ENCODE measurements at places on chromosomes 7 and 10. TPM values are rescaled to one million over a fixed set of nuclear protein-coding genes. Genes with fewer than 3 reads are reported as not detected.

DNA sequence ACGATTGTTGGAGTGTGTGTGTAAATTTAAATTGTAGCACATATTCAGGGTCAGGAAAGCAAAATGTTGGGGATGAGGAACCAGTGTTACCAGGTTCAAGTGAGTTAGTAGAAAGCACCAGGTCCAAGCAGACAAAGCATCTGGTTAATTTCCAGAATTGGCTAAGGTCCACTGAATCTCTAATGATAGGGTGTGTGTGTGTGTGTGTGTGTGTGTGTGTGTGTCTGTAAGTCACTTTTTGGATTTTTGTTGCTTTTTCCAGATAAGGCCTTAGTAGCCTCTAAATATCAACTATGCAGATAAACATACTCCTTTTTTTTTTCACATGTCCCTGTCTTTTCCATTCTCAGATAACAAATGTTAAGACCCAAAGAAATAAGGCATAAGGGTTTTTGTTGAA is 36.6 kb upstream of the FMC1 start:
- H3K36me3 ChIP-seq = peaks cover 6% of the 10 kb centered on the region
- no peak overlapping the region for H3K4me3 ChIP-seq
- H3K27ac ChIP-seq = no peak overlapping the region
- H3K4me1 ChIP-seq = no peaks in the 10 kb centered on the region
- no peaks in the 10 kb centered on the region for H3K27me3 ChIP-seq

- H3K27me3 ChIP-seq = no peaks in the 10 kb centered on the region
- H3K27ac ChIP-seq = no peak overlapping the region
- H3K4me3 ChIP-seq = no peak overlapping the region
Observed at GRCh38 chr10:91191584-91191919, 28.9 kb upstream of the PCGF5 start.

DNA sequence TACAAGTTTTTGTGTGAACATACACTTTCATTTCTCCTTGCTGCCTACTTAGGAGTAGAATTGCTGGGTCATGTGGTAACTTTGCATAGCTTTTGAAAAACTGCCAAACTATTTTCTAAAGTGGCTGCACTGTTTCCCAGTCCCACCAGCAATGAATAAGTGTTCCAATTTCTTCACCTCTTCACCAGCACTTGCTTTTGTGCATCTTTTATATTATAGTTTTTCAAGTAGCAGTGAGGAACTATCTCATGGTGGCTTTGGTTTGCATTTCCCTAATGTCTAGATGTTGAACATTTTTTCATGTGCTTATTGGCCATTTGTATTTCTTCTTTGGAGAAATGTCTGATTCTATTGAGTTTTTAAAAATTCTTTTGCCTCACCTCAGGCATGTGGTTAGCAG is 229.9 kb upstream of the TCF7L2 start:
- H3K27ac ChIP-seq = no peak overlapping the region
- H3K4me1 ChIP-seq = peaks cover 24% of the 10 kb centered on the region
- no peaks in the 10 kb centered on the region for H3K27me3 ChIP-seq
- H3K36me3 ChIP-seq = peaks cover 5% of the 10 kb centered on the region
- no peak for DNase-seq

DNA sequence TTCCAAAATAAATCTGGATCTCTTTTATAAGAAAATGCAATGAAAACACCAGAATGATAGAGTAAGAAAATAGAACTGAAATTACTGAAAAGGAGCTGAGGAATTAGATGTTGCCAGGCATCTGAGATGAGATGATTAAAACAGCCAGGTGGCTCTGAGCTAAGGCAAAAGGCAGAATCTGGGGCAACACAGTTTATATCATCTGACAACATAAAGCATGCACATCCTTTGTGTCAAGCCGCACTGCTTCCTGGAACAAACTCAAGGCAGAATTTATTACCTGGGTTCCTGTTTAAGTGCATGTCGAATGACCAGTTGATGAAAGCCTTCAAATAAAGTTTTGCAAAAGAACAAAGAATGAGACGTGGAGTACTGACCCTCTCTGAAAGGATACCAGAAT is 247.0 kb downstream of the SNX10 start:
- peaks cover 4% of the 10 kb centered on the region for H3K27me3 ChIP-seq
- no peak for DNase-seq
- H3K4me1 ChIP-seq = peaks cover 45% of the 10 kb centered on the region
- no peak overlapping the region for H3K4me3 ChIP-seq

DNA sequence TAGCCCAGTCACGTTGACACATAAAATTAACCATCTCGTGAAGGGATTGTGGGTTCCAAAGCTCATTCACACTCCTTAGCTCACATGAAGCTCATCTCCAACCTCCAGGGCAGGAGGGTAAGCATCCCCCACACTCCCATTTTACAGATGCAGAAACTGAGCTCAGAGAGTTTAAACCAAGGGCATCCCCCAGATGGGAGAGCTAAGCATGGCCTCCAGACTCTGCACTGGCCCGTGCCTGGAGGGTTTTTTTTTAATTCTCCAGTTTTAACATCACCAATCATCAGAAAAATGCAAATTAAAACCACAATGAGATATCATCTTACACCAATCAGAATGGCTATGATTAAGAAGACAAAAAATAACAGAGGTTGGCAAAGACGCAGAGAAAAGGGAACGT is 53.3 kb upstream of the TCF7L2 start:
- peaks cover 8% of the 10 kb centered on the region for H3K4me1 ChIP-seq
- no peak overlapping the region for H3K4me3 ChIP-seq
- H3K27ac ChIP-seq = no peak overlapping the region
- no peaks in the 10 kb centered on the region for H3K36me3 ChIP-seq
- DNase-seq = no peak

The UPK3BL2 gene
- total RNA-seq = 12.1 TPM
